ENCODE measurements at places on chromosomes 5 and 9.

DNA sequence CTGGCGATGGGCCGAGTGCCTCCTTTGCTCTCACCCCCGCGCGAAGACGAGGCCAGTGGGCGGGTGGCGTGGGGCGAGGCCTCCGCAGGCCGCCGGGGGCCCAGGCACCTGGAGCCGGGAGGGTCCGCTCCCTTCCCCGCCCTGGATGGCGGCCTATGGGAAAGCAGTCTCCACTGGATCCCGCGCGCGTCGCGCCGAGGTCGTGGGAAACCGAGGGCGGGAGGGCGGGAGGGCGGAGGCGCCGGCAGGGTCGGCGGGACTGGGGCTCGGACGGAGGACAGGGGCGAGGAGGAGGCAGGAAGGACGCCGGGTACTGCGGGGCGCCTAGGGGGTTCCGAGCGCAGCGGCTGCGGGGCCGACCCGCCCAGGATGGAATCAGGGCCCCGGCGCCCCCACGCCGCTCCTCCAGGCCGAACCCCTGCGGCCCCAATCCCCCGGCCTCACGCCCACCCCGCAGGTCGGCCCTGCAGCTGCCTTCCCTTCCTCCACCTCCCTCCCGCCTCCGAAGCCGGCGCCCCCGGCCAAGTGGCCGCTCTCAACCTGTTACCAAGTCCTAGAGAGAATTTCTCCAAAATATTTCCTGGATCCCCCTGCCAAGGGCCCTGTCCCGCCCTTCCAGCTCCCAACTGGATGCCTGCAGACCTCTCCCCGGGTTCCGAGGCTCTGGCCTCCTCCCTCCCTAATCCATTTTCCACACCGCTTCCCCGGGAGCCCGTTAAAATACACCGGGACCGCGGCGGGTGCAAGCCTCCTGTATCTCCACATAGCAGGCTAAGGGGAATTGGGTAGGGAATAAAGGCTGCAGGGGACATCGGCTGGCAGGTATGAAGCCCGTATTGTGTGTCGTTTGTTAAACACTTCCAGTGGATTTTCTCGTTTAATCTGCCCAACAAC, 146.3 kb downstream of the ERCC6L2 start:
- no peak for DNase-seq

DNA sequence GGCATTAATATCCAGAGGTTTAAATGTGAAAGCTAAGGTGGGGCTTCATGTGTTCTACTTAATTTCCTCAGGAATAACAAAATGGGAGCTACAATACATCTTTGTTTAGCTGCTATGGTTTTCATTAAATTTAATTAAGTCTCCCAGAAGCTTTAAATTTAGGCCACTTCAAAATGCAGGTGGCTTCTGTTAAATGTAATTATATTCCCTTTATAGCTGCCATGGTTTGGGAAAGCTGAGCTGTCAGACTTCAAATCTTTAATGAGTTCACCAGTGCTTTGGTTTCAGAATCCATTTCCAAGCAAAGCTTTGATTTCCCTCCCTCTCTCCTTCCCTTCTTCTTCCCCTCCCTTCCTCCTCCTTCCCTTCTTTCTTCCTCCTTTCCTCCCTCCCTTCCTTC, 58.4 kb upstream of the FAM170A start:
- DNase-seq: no peak

- DNase-seq: no peak
These were observed 36.5 kb downstream of the PPIC start for GRCh38 chr5:122999947-123000563.

DNA sequence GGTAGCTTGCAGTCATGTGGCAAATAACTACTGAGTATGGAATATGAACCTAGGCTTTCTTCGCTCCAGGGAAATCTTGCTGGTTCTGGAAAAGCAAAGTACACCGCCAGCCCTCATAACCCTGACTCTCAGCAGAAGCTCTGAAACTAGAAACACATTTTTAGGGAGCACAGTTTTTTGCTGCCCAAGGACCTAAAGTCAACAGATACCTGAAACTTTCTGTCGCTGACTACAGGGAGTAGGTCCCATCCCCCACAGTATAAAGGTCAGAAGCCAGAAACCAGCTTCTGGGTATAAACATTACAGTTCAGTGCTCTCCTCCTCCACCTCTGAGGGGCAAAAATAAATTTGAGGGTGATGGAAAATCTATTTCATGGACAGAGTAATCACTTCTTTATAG, 3.0 kb downstream of the ATOX1 start:
- no peak for DNase-seq

DNA sequence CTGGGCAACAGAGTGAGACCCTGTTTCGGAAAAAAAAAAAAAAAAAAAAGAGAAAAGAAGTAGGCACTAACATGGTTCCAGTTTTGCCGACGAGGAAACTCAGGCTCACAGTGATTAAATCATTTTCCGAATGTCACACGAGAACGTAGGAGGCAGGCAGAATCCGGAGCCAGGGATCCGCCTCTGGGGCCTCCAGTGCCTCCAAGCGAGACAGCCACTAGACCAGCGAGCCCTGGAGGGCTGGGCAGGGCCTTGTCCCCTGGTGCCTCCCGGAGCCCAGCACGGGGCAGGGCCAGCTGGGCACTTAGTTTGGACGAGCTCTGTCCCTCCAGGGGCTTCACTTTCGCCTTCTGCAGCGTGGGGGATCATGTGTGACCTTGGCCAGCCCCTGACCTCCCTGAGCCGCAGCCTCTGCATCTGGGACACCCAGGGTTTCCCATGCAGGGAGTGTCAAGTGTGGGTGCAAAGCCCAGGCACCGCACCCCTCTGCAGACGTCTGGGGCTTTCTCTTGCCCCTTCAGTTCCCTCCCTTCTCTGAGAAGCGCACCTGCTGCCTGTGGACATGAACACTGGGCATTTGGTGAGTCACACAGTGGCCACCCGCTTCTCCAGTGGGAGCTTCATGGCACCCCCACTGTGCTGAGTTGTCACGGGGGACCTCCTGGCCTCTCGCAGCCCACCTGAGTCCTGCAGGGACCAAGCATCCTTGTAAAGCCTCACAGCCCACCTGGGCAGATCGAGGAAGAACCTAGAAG, 80.3 kb downstream of the RXRA start:
- DNase-seq: no peak

DNA sequence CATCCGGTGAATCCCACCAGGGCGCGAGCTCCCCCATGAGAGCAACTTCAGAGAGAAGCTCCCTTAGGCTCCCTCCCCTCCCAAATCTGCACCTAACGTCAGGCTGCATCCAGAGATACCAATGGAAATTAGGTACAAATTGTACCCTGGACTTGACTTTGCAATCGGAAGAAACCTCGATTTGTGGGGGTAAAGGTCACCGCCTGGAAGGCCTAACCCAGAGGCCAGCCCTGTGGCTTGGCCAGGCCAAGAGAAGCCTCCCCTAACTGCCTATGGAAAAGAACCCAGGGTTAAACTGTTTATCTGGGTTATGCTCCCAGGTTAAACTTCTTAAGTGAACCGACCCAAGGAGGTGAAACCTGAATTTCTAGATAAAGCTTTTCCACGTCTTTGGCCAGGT, 80.4 kb downstream of the GTF3C4 start:
- DNase-seq: no peak

- no peak for DNase-seq
These were observed 123.2 kb downstream of the MYO10 start for GRCh38 chr5:16812911-16813310.

DNA sequence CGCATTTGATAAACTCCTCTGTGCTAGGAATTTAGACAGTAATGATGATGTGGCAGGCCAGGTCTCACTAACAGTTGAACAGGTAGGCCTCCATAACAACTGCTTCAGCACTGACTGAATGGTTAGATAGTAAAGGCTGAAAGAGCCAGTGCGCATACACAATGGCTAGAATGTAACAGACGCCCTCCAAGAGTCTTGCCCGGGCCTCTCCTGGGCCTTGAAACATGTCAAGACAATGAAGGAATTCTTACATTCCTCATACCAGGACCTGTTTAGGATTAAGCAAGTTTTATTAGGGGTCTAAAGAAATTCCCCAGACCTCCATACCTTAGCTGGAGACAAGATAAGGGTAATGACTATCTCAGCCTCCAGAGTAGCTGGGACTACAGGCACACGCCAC, 6.7 kb upstream of the BICD2 start:
- DNase-seq: no peak

DNA sequence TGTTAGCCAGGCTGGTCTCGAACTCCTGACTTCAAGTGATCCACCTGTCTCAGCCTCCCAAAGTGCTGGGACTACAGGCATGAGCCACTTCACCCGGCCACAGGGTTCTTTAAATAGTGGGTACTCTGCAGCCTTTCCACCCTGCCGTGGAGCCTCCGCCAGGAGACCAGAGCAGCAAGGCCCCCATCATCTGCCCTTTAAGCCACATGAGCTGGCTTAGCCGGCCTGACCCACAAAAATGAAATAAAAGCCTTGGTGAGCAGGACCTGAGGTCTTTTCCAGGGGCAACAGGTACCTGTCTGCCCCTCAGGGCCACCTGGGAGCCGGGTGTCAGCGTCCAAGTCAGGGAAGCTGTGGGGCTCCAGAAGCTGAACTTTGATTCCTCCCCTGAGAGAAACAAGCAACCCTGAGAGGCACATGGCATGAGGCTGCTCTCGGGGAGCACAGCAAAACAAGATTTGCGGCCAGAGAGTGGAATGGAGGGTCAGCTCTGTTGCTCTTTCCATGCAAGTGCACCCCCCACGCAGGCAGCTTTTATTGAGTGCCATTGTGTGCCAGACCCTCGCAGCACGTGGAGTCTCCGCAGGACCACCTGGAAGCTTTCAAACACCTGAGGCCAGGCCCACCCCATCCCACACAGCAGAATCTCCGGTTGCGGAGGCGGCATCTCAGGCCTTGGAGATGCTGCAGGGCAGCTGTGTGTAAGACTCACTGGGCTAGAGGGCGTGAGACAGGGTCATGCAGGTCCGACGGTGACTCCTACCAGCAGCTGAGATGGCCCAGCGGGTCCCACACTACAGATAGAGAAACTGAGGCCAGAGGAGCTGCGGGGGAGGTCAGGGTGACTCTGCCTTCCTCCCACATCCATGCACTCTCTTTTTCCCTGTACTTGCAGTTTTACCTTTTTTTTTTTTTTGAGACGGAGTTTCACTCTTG, 4.8 kb upstream of the WNK2 start:
- no peak for DNase-seq

DNA sequence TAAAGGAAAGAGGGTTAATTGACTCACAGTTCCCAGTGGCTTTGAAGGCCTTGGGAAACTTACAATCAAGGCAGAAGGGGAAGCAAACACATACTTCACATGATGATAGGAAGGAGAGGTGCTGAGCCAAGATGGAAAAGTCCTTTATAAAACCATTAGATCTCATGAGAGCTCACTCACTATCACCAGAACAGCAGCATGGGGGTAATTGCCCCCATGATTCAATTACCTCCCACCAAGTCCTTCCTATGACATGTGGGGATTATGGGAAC, 99.7 kb downstream of the PTTG1 start:
- DNase-seq: no peak

GRCh38 chr5:145834917-145835847, at the start of gene PRELID2:
TSS of gene PRELID2 (minus strand) at chr5:145835342. CDS start at chr5:145835251, 91 bp downstream.
- DNase-seq: peak; percentile 56

DNA sequence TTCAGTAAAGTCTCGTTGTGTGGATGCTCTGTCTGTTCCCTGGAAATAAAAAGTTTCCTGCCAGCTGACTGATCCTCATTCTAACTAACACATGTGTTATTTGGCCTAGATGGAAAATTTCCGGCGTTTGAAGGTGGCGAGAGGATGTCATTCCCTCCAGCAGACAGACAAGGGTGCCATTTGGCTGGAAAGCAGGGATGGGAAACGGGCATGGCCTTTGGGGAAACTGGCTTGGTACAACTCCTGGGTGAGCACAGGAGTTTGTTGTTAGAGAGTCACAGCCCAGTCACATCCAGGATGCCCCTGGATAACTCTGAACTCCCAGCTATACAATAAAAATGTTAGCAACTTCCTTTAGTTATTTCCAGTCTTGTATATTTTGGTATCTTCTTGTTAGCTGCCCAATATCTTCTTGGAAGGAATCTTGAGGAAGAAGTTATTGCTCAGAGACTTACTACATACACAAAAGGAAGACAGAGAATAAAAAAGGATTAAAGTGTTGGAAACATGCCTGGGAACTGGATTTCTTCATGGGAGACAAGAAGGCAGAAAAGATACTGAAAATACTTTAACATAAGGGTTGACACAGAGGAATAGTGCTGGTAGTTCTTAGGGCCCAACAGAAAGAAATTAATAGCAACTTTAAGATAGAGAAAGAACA, 41.9 kb downstream of the TEK start:
- DNase-seq: no peak

DNA sequence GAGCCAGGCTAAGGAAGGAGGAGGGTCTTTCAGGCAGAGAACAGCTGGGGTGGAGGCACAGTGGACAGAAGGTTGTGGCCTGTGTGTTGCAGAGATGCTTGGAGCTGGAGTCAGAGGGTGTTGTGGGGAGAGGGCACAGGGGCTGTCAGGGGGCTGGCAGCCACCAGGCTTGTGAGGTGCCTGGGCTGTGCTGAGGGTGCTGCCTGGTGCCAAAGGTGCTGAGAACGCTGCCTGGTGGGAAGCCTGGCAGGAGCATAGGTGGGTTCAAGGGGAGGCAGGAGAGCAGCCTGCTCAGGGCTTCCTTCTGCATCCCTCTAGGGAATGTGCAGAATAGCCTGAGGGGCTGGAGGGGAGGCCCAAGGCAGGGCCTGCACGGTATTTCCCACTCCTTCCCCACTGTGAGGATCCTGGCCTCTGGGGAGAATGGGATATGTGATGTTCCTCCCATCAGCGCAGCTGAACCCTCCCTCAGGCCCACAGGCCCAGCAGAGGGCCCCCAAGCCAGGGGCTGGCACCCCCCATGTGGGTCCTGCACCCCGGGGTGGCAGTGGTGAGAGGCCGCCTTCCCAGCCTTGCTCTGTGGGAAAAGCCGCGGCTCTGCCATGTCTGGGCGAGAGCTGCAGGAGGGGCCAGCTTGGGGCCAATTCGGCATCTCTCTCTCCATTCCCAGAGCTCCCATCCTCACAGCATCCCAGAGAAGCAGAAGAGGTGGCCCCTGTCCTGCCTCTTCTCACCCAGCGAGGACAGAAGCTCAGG, 76.3 kb downstream of the CACNA1B start:
- no peak for DNase-seq

GRCh38 chr5:140607031-140607430, 25.9 kb downstream of the CD14 start:
- no peak for DNase-seq

- no peak for DNase-seq
These were observed 28.8 kb downstream of the AHRR start for GRCh38 chr5:350355-350754.

- no peak for DNase-seq
These were observed 442.6 kb upstream of the RGMB start for GRCh38 chr5:98330871-98331270.

All from thoracic aorta (tissue), 2 donors.